ENCODE measurements at places on chromosomes 5 and 9.
A peak's percentile ranks its signal among the peaks of the same experiment; 100 is the strongest.

- peak; percentile 35 for DNase-seq
Observed at GRCh38 chr9:36217256-36217968, 26.7 kb downstream of the CLTA start.

GRCh38 chr5:74763504-74763903, 3.4 kb downstream of the GFM2 start:
- DNase-seq: no peak

- no peak for DNase-seq
Observed at GRCh38 chr9:127970401-127971313, 10.1 kb downstream of the EEIG1 start.

DNA sequence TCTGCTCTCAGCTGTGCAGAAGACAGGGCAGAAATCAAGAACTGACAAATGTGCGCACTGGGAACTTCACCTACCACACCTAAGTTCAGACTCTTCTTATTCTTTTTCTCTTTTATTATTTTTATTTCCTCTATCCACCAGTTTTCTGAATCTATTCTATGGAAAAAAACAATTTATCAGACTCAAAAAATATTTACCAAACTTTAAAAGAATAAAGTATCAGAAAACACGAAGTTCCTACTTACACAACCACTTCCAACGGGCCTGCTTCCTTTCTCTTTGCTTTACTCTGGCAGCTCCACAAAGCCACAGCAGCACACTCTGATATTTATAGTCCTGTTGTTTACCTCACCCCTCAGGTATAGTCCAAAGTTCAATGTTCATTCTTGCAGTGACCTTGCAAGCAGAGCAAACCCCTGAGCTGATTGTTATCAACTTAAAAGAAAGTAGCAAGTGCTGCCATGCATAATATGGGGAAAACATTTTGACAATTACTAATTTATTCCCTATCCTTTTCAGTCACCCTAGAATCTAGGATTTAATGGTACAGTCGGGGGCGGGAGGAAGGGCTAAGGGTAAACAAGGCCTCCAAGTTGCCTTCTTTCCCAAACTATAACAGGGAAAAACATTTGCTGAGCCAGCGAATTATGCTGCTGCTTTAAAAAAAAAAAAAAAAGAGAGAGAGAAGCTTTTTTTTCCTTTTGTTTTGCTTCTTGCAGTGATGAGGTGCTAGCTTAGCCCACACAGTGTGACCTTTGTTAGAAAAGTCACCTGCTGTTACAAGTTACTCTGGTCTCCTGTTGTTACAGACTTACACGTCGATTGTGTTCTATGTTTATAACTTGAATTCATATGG, at the start of gene SELENOP:
Gene SELENOP (minus strand): TSS at position 302 of the 856 bp plus-strand sequence. CDS start 3,539 bp downstream, outside the sequence.
- DNase-seq: peak; percentile 30

DNA sequence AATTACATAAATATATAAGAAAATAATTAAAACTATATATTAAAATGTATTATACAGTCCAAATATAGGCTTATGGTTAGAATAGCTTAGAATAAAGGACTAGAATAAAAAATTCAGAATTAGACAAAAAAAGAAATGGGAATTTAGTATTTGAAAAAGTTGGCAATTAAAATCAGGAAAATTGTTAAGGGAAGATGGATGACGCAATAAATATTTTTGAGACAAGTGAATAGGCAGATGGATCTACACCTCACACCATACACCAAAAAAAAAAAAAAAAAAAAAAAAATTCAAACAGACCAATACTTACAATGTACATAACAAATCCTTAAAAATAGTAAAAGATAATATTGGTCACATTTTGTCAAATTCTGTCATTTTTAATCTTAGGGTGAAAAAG, 200.7 kb downstream of the TMEM232 start:
- DNase-seq: no peak

- no peak for DNase-seq
Observed at GRCh38 chr5:88877826-88878225, 5.2 kb downstream of the MEF2C start.

DNA sequence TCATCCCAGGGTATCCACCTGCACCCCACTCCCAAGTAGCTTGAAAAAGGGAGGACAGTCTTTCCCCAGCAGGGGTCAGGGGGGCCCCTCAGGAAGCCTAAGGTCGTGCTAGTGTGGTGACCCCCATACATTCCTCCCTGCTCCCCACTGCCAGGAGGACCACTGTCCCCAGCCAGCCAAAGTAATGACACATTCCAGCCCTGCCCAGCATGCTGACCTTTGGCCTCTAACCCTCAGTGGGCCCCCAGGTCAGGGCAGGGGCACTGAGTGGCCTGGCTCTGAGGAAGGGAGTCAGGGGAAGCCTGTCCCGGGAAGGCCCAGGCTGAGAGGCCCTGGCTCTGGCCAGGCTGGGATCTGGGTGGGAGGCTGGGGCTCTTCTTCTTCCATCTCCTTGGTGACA, 8.8 kb downstream of the CPLX2 start:
- DNase-seq: no peak

GRCh38 chr9:87109231-87109631, 161.9 kb upstream of the GAS1 start:
- DNase-seq: no peak

- DNase-seq: no peak
Observed at GRCh38 chr9:78582821-78583220, 285.9 kb downstream of the PSAT1 start.

GRCh38 chr5:97363577-97363976, 180.5 kb upstream of the RIOK2 start:
- no peak for DNase-seq

GRCh38 chr5:26872337-26872736, 166.0 kb downstream of the CDH9 start:
- no peak for DNase-seq

DNA sequence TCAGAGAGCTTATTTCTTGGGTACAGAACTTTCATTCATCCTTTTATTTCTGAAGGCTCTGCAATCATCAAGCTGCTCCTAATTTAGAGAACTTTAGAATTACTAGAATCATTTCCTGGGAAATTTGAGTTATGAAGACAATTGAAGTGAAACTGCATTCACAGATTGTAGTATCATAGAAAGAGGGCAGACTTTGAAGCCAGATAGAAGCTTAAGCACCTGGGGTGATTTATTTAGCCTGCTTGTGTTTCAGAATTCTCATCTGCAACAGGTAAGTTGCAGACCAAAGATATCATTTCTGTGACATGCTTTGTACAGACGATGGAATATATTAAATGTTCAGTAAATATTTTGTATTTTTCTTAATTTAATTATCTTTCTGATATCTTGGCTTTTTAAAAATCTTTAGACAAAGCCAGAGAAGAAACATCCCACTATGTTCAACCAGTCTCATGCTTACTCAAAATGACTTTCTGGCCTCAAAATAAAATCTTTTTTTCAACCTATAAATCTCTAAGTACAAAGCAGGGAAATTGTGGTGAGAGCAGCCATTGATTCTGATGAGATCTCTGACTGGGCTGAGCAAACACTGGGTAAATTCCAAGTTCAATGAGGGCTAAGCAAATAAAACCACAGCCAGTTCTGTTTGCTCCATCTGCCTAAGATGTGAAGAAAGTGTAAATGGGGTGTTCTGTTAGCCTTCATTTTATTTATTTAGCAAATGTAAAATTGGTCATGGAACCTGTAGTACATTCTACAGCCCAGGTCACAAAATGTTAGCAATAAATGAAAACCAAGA, 264.7 kb upstream of the CCNG1 start:
- DNase-seq: no peak

DNA sequence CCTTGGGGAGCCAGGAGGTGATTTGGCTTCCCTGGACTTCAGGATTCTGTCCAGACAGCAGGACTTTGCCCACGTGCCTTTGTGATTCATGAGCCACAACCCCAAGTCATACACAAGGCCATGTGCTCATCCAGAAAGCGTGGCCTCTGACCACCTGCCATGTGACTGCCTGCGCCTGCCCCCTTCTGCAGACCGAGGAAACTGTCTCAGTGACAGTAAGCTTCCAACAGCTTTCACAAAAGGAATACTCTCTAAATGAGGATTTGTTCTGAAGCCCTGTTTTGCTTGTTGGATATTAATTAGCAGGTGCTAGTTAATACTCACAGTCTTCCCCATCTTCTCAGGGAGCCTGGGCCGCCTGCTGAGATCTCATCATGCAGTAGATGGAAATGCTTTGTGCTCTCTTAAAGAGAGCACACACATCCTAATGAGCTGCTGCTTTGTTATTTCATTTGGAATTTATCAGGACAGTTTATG, 36.9 kb upstream of the ANGPTL2 start:
- peak; percentile 53 for DNase-seq

GRCh38 chr9:133942206-133942975, 49.7 kb downstream of the VAV2 start:
- DNase-seq: no peak

- no peak for DNase-seq
Observed at GRCh38 chr5:53616939-53617549, 56.6 kb downstream of the NDUFS4 start.

GRCh38 chr9:35708146-35708545, 18.4 kb upstream of the TPM2 start:
- no peak for DNase-seq

GRCh38 chr5:14168144-14168792, 25.1 kb downstream of the TRIO start:
- DNase-seq: no peak

DNA sequence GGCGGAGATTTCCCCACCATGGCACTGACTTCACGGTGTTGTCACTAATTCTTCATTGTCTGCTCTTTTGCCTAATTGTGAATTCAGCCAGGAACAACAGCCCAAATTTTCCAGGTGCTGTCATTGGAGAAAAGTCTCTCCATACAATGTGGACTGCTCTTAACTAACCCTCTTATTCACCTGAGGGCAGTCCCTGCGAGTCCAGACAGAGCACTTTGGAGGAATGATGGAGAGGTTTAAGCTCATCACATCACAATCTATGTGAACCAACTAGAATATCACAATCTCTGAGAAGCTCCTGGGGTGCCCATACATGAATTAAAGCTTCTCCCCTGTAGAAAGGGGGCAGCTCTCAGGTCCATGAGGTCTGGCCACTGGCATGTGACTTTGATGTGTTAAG, 56.4 kb downstream of the MTX3 start:
- no peak for DNase-seq

GRCh38 chr5:109619606-109620005, 70.1 kb upstream of the MAN2A1 start:
- DNase-seq: no peak

DNA sequence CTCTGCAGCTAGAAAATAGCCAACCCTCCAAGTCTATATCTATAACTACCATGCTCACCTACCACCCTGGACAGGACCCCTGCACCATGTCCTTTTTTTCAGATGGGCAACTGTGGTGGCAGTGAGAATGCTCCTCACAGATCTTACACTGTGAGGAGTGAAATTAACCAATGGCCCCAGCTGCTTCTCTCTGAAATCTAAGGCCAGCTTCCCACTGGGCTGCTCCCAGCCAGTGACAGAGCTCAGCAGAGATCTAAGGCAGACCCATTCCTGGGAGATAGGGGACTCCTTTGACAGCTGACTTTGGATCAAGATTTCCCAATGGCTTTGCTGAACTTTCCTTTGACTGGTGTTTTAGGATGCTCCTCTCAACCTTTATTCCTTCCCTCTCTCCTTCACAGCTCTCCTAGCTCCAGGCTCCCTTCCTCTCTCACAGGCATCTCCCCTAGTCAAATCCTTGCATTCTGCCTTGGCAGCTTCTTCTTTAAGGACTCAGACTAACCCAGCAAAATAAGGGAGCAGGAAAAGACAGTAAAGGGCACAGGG, 1.6 kb upstream of the ARAP3 start:
- no peak for DNase-seq

GRCh38 chr5:14960120-14960462, 88.5 kb upstream of the ANKH start:
- DNase-seq: no peak

- DNase-seq: no peak
Observed at GRCh38 chr9:96495341-96495740, 45.4 kb downstream of the HABP4 start.

DNA sequence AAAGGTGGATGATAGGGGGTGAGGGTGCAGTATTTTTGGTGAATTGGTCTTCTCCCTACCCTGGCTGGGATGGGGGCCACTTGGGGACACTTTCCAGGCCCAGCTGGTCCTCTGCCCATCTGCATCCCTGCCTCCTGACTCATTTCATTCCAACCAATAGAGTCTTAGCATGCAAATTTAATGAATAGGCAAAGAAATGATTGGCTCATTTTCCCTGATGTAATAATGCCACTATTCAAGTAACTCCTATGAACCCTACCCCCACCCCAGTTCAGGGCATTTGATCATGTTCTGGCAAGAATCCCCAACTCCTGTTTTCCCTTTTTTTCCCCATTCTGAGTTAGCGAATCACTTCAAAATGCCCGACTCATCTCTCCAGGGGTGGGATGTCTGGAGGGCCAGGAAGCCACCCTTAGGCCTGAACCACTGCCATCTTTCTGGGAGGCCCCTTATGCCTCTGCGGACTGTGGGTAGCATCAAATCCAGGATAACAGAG, 56.7 kb downstream of the PCDH1 start:
- DNase-seq: peak; percentile 80

- no peak for DNase-seq
Observed at GRCh38 chr5:14568333-14568732, 13.3 kb upstream of the OTULINL start.

DNA sequence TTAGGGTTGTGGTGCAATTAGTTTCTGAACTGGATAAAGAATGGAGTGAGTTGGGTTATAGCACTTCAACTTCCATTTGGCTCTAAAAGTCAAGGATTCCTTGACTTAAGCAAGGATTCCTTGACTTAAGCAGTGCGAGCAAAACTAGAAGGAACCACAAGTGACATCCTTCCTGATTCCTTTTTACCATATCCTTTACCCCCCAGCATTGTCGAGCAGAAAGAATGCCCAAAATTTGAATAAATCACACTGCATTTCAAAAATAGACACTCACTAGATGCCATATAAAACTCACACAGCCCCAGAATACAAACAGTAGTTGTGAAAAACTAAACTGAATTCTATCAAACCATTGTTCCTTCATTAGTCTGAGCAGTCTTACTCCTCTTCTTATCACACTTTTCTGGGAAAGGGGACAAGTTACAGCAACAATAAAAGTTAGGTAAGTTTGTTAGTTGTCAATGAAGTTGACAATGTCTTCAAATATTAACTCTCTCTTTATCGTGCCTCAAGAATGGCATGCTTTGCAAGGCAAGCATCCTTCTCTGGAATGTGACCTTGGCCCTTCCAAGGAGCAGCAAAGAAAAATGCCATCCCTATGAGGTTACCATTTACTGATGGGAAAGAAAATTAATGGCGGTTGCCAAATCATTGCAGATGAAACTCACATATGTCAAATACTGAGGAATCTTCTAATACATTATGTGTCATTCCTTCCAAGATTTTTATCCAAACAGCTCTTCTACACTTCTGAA, 273.3 kb upstream of the ANKRD55 start:
- DNase-seq: no peak

- DNase-seq: no peak
Observed at GRCh38 chr5:77741608-77742007, 34.5 kb downstream of the TBCA start.

Data from anterior cingulate cortex (tissue), 58 donors.